Natural killer cell (primary cell): ENCODE measurements at places on chromosomes 4 and X.

DNA sequence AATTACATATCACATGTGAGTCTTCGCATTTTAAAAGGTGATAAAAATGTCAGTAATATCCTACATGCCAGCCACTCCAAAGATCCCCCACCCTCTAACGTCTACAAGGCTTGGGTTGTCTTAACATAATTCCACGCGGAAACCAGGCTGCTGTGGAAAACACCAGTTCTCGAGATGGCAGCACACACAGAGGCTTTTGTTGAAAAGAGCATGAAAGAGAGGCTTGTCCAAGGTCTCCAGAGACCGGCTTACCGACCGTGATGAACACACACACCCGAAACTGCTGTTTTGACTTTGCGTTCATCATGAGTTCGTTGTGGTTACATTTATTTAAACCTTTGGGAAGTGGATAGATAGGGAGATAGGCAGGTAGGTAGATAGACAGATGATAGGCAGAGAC is 87.9 kb downstream of the CRLF2 start:
- DNase-seq, result no peak

DNA sequence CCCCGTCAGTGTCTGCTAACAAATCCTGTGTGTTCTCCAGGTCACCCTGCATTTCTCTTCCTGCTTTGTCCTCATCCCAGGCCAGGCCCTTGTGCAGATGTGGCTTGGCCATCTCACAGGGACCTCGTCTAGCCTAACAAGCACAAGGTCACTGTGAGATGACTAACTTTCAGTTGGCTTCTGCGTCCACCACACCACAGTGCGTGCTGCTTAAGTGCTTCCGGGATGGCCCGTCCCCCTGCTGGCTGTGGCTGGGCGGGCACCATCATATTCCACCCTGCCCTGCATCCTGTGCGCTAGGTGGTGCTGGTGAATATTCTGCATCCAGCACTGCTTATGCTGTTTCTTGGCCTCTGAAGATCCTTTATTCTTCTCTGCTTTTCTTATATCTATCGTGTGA is 33.8 kb downstream of the RBBP7 start:
- peak; percentile 17 for DNase-seq

DNA sequence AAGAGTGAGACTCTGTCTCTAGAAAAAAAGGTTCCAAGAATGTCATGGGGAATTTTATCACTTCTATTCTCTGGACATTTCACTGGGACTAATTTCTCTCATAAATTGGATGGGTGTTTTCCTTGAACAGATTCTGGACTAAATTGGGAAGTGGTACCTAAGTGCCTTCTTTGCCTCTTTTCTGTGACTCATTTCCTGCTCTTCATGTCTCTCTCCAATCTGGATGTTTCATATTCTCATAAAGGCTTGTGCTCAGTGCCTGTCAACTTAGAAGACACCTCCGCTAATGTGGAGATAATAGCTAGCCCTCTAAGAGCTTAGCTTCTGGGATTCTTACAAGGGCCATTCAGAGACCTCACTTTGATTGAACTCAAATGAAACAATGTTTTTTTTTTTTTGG is 38.0 kb upstream of the IGFBP7 start:
- no peak for DNase-seq

DNA sequence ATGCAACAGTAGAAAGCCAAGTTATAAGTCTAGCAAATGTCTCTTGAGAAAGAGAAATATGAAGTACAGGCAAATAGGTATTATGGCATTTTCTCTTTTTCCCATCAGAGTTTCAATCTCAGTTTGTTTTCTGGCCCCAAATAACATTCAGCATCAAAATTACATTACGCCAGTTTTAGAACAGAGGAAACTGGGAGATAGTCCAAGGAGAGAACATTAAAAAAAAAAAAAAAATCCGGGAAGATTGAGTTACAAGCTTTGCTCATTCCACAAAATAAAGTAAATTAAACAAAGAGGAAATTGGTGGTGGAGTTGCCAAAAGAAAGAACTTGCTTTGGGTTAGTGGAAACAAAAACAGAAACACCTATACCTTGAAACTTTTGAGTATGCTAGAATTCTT is 50.4 kb upstream of the IL13RA2 start:
- DNase-seq, result no peak
